Astrocyte (in vitro differentiated cells and primary cell): ENCODE measurements at places on chromosomes 16 and 17.

DNA sequence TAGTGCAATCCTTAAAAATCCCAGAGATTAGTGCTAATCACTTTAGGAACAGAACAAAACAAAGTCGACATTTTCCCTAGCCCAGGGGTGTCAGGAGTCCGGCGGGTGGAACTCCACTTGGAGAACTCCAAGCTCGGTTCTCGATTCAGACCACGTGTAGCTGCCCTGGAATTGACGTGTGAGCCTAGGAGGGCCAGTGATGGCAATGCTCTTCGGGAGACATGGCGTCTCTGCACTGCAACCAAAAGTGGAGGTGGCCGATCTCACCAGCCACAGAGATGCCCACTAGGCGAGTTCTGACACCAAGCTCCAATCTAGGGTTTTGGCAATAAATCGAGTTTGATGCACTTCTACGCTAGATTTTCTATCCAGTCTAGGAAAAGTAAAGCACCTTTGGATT lies 17.6 kb downstream of the MAP1LC3B start:
- DNase-seq, result no peak

- DNase-seq, result no peak
These were observed 422.9 kb downstream of the WWOX start for GRCh38 chr16:78522327-78522726.

DNA sequence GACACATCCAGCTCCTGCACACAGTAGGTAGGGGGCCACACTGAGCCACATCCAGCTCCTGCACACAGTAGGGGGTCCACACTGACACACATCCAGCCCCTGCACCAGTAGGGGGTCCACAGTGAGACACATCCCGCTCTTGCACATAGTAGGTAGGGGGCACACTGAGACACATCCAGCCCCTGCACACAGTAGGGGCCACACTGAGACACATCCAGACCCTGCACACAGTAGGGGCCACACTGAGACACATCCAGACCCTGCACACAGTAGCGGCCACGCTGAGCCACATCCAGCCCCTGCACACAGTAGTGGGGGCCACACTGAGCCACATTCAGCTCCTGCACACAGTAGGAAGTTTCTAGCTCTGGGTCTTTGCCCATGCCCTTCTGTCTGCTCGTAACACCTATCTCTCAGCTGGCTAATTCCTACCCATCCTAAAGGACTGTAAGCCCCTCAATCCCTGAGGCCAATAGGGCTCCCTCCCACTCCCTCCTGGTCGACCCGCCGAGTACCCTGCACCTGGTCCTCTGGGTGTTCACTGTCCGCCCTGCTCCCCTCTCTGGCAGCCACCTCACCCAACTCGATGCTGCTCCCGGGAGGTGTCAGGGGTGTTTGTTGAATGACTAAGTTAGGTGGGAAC lies 9.4 kb upstream of the ATP2A3 start:
- DNase-seq, result no peak

GRCh38 chr16:30761427-30761927 lies 385 bp downstream of the CFAP119 start:
- DNase-seq, result peak; percentile 18

DNA sequence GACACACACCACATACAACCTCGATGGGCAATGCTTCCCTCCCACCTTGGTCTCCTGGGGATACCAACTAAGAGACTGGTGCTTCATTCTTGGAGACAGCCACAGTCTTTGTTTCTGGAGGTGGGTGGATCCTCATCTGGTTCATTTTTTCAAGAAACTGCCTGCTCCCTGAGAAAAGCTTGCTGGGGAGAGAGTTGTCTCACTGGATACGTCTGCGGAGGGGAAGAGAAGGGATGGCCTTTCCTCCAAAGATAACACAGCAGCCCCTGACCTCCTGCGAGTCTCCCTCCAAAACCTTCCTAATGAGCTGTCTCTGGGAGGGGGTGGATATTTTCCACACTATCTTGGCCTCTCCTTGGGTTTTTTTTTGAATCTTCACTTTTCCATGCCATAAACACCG lies 221.2 kb downstream of the SOX9 start:
- DNase-seq, result no peak

DNA sequence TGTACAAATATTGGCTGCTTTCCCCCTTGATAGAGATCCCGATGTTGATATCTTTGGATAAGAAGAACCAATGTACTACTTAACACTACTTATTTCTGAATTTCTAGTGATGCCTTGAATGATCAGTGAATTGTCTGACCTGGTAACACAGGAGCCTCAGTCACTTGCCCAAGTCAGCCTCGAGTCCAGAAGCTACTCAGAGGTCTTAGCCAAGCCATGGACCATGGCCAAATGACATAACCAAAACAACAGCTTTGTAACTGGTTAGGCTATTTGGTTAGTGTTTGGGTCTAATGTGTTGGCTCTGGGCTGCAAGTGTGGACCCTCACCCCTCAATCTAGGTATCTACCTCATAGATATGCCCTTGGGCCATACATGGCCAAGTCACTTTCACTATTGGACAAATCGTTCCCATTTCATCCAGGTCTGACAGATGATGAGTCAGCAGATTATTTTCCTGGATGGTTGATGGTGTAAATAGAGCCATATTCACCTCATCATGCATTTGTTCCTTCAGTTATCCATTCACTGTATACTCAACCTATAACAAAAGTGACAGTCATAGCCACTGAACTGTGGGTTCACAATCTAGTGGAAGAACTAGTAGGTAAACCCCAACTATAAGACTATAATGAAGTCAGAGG lies 3.5 kb downstream of the RBFOX1 start:
- DNase-seq, result no peak

DNA sequence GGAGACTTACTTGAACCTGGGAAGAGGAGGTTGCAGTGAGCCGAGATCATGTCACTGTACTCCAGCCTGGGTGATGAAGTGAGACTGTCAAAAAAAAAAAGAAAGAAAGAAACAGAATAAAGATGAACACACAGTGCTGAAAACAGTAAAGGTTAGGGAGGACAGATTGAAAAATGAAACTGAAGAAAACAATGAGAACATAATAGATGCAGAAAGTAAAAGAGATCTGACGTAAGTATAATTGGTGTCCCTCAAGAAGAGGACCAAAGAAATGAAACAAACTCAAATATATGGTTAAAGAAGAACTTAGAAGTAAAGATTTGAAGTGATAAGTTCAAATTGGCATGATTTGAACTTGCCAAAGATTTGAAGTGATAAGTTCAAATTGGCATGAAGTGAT lies 7.1 kb downstream of the DCAF7 start:
- no peak for DNase-seq

DNA sequence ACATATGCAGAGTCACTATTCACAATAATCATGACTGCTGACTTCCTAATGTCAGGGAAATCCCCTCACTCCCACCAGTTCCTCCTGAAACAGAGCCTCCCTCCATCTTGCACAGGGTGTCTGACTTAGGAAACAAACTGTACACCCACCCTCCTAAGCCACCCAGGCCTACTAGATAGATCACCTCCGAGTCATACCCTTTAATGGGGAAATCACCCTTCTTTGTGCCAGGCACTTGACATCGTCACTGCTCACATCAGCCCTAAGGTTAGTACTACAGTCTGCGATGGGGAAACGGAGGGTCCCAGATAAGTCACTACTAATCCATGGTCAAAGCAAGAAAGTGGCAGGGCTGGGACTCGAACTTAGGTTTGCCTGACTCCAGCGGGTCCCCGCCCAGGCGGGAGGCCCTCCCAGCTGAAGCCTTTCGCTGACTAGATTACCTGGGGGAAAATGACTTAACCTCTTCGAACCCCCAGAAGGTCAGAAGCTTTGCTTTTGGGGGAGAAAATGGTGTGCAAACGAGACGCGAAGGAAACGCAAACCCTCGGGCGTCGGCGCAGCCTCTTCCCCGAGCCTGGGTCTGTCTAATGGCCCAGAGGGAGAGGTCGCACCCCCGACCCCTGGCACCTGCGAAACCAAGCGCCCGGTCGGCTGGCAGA lies 3.4 kb upstream of the MLLT6 start:
- DNase-seq, result peak; percentile 10

GRCh38 chr17:43530288-43531081 lies 15.7 kb downstream of the ETV4 start:
- DNase-seq, result peak; percentile 91

DNA sequence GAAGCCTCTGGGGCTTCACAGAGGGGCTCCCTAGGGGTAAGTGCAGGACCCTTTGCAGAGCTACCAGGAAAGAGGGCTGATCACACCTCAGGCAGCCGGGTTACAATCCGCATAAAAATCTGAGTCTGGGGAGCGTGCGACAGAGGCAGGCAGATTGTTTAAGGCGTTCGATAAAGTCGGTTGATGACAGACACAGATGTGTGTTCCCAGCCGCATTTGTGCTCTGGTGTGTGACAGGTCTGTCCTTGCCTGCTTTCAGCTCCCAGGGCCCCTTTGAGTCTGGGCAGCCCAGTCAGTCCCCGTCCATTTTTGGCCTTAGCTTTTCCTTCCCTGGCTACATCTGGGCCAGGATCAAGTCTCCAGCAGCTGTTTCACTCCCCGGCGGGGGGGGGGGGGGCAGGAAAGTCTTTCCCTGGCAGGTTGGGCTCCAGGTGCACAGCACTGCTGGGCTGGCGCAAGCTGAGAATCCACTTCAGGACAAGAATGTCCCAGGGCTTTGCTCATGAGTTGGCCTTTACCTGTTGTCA lies 1.3 kb upstream of the ZACN start:
- DNase-seq, result no peak

GRCh38 chr17:63305857-63306256 lies 140.2 kb downstream of the CYB561 start:
- DNase-seq, result no peak

DNA sequence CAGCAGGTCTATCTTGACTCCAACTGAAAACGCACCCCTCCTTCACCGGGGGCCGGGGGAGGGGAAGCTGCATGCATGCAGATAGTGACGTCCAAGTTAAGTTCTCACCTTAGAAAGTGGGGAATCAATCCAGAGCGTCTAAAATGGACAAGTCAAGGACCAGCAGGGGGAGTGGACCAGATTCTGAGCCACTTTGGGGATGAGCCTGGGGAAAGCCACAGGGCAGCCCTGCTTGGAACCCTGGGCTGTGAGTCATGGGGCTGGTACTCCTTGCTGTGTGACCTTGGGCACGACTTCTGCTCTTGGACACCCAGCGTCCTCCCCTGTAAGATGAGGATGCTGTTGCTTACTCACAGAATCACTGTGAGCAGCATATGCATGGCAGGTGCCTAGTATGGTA lies 9.1 kb downstream of the TNFRSF13B start:
- DNase-seq, result no peak
